C1 segment of cervical spinal cord (tissue), 14 donors: ENCODE measurements at places on chromosomes 11 and 22.

DNA sequence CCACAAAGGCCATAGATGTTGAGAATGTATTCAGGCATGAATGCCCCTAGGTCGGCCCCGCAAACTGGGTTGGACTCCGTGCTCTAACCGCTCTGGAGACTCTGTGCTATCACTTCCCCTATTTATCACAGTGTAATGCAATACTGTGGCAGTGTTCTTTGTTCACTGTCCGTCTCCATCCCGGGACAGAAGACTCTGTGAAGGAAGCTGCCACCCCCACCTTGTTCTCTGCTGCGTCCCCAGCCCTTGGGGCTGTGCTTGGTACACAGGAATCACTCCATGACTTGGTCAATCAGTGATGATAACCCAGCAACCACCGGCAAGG lies 57.6 kb downstream of the TSPAN18 start:
- no peak for DNase-seq

- DNase-seq: no peak
Measured at GRCh38 chr11:48154151-48154550, 62.5 kb upstream of the OR4B1 start.

DNA sequence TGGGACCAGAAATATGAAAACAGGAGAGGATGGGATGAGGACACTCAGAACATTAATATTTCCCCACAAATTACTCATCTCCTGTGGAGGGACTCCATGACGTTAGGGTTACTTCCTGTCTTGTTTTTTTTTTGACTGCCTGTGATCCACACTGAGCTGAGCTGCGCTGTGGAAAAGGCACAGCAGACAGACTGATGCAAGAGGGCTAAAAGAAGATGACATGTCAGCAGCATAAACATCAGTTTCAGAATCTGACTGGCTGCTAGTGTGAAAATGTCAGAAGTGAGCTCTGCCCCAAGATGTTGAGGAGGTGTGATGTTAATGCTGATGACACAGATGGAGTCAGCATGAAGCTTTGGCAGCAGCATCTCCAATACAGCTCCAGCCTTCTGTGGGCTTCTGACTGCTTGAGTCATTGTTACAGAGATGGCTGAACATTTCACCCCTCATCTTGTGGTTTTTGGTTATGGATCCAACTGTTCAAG lies 286.8 kb downstream of the BLID start:
- no peak for DNase-seq

- no peak for DNase-seq
Measured at GRCh38 chr11:128653801-128654231, 40.1 kb upstream of the FLI1 start.

DNA sequence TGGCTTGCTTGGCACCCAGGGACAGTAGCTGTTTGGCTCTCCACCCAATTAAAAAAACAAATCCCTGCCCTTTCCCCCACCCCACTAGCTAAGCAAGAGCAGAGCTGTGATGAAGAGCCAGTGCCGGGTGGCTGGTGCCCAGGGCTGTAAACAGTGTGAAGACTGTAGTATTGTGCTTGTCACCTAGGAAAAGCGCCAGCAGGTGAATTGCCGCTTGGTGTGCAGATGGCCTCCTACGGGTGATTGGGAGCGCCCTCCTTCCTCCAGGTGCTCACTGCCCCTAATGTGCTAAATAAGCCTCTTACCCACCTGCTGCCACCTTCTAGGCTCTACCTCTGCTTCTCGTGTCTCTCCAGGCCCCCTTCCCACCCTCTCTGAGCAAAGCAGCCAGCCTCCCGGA lies 18.4 kb upstream of the RAPSN start:
- no peak for DNase-seq

DNA sequence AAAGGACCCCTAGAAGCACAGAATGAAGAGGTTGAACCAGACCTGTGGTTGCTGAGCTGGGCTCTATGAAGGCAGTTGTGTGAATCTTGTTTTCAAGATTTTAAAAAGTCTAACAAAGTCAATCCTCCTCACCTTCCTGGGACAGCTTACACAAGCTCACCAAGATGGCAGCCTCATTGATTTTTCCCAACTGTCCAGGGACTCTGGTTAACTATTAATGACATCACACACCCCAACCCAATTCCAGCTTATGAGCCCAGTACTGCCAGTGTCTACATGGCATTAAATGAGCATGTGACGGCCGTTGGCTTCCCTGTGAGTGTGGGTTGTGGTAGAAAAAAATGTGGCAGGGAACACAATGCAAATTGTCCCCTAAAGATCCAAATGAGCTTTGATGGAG lies 137.0 kb downstream of the CHST1 start:
- DNase-seq: no peak

GRCh38 chr11:81331611-81332235 lies 1401.9 kb downstream of the FAM181B start:
- no peak for DNase-seq

DNA sequence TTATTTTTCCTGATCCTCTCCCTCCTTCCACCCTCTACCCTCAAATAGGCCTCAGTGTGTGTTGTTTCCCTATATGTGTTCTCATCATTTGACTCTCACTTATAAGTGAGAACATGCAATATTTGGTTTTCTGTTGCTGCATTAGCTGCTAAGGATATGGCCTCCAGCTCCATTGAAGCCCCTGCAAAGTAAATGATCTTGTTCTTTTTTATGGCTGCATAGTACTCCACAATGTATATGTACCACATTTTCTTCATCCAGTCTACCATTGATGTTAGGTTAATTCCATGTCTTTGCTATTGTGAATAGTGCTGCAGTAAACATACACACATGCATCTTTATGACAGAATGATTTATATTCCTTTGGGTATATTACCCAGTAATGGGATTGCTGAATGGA lies 13.3 kb upstream of the RASSF10 start:
- no peak for DNase-seq
